Inflammatory macrophage (primary cell): ENCODE measurements at places on chromosomes 11 and 22.

- no peak for DNase-seq
Measured at GRCh38 chr11:102792604-102793003, 5.4 kb downstream of the MMP1 start.

GRCh38 chr11:2419638-2420501 lies 19.3 kb downstream of the TSSC4 start:
- peak; percentile 81 for DNase-seq

DNA sequence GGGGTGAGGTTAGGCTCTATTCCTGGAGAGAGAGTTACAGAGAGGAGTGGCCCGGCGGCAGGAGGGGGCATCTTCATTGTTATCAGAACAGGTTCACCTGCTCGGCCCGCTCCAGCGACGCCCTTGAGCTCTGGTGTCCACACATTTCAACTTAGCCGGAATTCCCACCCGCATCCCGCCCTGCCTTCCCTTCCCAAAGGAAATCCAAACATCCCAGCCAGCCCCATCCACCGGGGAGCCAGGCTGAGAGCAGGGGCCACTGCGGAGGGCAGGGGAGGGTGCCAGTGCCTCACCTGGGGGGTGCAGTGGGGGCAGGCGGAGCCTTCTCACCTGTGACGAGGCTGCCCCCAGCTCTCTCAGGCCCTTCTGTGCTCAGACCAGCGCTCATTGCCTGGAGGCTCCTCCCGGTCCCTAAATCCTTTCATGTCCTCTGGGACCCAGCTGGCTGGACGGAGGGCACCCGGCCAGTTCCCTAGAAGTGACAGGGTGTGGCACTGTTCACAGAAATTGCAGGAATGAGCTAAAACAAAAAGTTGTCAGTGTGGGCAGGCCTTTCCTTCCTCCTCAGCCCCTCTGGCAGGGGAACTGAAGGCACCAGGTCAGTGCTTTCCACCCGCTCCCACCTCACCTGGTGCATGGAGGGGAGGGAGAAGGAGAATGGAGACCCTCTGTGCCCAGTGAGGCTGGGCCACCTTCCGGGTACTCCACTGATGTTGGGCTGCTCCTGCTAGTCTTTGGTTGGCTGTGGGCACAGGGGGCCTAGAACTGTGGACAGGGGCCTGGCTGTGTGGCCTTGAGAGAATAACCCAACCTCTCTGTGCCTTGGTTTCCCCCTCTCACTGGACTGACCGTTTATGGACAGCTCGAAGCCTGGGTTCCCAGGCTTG lies 2.2 kb upstream of the MRGPRG start:
- no peak for DNase-seq

GRCh38 chr11:64876835-64877341 lies 1.5 kb downstream of the EHD1 start:
- DNase-seq, result no peak

- no peak for DNase-seq
Measured at GRCh38 chr11:43012606-43013005, 299.2 kb upstream of the API5 start.

GRCh38 chr11:10401256-10401655 lies 53.8 kb upstream of the AMPD3 start:
- no peak for DNase-seq

GRCh38 chr22:24433001-24433827 lies 5.8 kb downstream of the ADORA2A start:
- no peak for DNase-seq

GRCh38 chr11:112856133-112856532 lies 105.1 kb upstream of the NCAM1 start:
- no peak for DNase-seq

GRCh38 chr11:126746443-126746842 lies 254.1 kb downstream of the KIRREL3 start:
- no peak for DNase-seq

DNA sequence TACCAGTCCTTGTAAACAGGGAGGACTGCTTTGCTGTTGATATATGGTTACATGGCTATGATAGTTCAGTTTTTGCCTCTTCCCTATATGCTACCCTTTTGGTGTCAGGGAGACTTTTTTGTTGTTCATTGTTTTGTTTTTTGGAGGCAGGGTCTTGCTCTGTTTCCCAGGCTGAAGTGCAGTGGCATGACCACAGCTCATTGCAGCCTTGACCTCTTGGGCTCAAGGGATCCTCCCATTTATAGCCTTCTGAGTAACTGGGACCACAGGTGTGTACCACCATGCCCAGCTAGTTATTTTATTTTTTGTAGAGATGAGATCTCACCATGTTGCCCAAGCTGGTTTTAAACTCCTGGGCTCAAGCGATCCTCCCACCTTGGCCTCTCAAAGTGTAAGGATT lies 38.6 kb upstream of the SPTBN2 start:
- no peak for DNase-seq

GRCh38 chr11:94845622-94846021 lies 77.5 kb downstream of the AMOTL1 start:
- no peak for DNase-seq

GRCh38 chr11:113370634-113371033 lies 16.9 kb upstream of the ANKK1 start:
- no peak for DNase-seq

DNA sequence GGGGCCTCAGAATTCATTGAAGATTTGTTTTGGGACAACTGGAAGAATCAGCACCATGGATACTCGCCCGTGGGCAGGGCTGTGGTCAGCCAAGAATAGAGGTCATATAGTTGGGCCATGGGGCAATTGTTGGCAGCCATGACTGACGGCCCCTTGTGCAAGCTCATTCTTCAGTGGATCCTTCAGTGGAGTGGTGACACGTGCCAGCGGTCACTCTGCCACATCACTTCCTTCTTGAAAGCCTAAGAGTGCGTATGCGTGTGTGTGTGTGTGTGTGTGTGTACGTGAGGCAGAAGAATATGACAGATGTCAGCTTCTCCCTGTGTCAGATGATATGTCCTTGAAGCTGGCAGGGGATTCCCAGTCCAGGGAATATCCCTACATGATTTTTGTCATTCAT lies 1.8 kb upstream of the IL18BP start:
- DNase-seq, result peak; percentile 99
